Left lung (tissue), 14 donors: ENCODE measurements at places on chromosomes 12 and 14. TPM values are rescaled to one million over a fixed set of nuclear protein-coding genes. Genes with fewer than 3 reads are reported as not detected.

- H3K27ac ChIP-seq = no peak overlapping the region
- peaks cover 3% of the 10 kb centered on the region for H3K4me1 ChIP-seq
- no peaks in the 10 kb centered on the region for H3K36me3 ChIP-seq
- peaks cover 27% of the 10 kb centered on the region for H3K27me3 ChIP-seq
Observed at GRCh38 chr12:80939231-80939950, 1.7 kb upstream of the LIN7A start.

DNA sequence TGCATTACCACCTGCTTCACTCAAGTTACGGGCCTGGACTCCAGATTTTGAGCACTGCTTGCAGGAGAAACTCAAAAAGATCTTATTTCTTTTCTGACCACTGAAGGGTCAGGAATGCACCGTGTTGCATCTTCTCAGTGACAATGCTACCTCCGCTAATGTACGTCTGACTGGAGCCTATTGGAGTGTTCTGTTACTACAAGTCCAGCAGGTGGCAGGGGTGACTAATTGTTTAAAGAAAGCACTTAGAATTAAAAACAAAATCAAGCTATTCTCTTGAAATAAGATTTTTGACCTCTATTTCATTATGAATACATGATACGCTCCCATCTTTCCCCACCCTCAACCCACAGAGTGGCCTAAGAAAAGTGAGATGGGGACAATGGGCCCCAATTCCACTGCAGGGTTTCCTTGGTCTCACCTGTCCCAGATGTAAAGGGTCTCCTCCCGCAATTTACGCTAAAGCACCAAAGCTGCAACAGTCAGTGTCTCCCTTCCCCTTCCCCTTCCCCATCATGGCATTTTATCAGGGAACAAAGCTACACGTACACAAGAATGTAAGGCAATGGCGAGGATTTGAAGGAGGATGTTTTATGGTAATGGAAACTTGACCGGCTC, 2.2 kb downstream of the TBPL2 start:
- peak; percentile 26 for DNase-seq
- H3K36me3 ChIP-seq = no peaks in the 10 kb centered on the region
- peaks cover 41% of the 10 kb centered on the region for H3K27me3 ChIP-seq

- peaks cover 3% of the 10 kb centered on the region for H3K4me1 ChIP-seq
- H3K27ac ChIP-seq = no peak overlapping the region
- no peak overlapping the region for H3K4me3 ChIP-seq
- DNase-seq = no peak
- no peaks in the 10 kb centered on the region for H3K36me3 ChIP-seq
Observed at GRCh38 chr14:71648725-71649124, 283.5 kb upstream of the RGS6 start.

- no peaks in the 10 kb centered on the region for H3K4me1 ChIP-seq
- peak; percentile 16 for DNase-seq
- H3K36me3 ChIP-seq = no peaks in the 10 kb centered on the region
- no peak overlapping the region for H3K27ac ChIP-seq
Observed at GRCh38 chr12:76144245-76144549, 59.7 kb upstream of the NAP1L1 start.

Gene A2ML1
- polyA plus RNA-seq = 0.93 TPM

Gene KCNC2
- not detected for polyA plus RNA-seq

Gene LRTM2
- not detected for polyA plus RNA-seq
